ENCODE measurements at places on chromosomes 1 and 21.

DNA sequence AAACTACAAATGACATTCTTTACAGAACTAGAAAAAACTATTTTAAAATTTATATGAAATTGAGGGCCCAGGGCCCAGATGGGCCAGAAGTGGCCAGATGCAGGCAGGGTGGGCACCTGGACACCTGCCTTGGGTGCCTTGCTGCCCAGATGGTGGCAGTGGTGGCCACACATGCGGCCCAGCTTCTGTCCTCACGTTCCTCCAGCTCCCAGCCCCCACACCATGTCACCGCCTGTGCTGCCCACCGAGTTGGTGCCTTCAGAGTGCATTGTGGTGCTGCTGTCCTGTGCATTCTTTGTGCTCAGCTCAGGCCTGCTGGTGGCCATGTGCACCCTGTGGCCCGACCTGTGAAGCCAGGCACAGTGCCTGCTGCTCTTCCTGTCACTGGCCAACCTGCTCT is 216.8 kb upstream of the CXADR start:
- no peak for DNase-seq

- peak; percentile 59 for DNase-seq
Observed at GRCh38 chr1:176206006-176206960, 803 bp downstream of the COP1 start.

DNA sequence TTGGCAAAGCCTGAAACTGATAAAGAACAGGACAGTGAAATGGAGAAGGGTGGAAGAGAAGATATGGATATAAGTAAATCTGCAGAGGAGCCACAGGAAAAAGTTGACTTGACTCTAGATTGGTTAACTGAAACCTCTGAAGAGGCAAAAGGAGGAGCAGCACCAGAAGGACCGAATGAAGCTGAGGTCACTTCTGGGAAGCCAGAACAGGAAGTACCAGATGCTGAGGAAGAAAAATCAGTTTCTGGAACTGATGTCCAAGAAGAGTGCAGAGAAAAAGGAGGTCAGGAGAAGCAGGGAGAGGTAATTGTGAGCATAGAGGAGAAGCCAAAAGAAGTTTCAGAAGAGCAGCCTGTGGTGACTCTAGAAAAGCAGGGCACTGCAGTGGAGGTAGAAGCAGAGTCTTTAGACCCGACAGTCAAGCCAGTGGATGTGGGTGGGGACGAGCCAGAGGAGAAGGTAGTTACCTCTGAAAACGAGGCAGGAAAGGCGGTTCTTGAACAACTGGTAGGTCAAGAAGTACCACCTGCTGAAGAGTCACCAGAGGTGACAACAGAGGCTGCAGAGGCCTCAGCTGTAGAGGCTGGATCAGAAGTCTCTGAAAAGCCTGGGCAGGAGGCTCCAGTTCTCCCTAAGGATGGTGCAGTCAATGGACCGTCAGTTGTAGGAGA is 16.3 kb downstream of the CCDC17 start:
- DNase-seq = no peak

DNA sequence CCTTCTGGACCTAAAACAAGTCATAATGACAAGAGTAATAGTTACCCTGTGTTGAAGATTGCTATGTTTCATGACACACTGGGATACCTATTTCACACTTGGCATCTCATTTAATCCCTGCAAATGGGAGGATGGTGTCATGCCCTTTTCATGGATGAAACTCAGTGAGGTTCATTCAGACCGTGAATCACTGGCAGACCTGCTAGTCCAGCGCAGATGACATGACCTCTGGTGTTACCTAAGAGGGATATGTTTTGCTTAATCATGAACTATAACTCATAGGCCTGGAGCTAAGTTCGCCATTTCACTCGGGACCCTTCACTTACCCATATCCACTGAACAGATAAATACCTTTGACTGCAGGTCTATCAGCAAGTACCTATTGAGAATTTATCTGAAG is 286.6 kb upstream of the FMN2 start:
- DNase-seq = no peak

DNA sequence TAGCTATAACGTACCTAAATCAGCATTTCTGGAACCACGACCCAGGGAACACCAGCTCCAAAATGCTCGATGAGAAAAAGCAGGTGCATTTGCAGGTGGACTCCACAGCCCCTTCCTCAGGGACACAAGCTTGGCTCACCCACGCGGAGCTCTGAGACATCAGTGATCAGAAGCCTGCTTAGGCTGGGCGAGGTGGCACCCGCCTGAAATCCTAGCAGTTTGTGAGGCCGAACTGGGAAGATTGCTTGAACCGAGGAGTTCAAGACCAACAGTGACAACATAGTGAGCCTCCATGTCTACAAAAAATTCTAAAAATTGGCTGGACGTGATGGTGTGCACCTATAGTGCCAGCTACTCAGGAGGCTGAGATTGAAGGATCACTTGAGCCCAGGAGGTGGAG is 2.5 kb upstream of the TSPEAR start:
- DNase-seq = no peak

DNA sequence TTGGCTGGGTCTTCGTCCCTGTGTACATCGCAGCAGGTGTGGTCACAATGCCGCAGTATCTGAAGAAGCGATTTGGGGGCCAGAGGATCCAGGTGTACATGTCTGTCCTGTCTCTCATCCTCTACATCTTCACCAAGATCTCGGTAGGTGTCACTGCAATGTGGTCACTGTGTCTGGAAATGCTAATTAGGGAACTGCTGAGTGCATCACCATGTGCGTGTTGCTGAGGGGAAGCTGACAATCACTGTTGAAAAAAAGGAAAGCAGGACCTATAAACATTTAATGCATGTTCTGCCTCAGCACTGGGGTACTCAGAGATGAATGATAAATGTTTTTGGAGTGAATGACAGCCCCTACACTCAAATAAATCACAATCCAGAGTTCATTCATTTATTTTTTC is 6.8 kb downstream of the SLC5A9 start:
- DNase-seq = peak; percentile 7

GRCh38 chr1:193568512-193568911 is 382.1 kb upstream of the B3GALT2 start:
- DNase-seq = no peak

DNA sequence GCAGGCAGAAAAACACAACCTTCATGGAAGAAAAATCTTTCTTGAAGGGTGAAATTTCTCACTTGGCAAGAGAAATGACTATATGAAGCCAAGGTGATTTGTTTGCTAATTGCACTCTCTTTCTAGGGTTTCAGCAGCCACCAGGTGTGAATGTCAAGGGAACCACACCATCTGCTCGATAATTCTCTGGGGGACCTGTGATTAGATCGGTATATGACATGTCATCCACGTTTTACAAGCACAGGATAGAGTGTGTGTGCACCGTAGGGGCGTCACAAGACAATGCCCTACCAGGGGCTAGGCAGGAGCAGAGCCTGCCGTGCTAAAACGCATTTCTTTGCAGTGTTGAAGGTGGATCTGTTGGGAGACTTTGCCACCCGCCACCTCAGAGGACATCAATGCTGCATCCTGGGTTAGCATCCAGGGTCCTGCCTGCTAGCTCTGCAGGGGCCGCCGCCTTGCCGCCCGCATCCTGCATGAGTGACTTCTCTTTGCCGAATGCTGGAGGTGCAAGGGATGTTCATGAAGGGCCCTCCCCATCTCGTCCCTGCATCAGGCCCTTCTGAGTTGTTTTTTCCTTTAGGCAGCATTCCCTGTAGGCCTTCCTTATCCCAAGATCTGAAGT is 37.8 kb upstream of the CCSAP start:
- DNase-seq = no peak

- DNase-seq = no peak
Observed at GRCh38 chr1:166813508-166814223, 25.6 kb upstream of the POGK start.

GRCh38 chr1:148372731-148373130 is 110.4 kb downstream of the PPIAL4G start:
- no peak for DNase-seq

DNA sequence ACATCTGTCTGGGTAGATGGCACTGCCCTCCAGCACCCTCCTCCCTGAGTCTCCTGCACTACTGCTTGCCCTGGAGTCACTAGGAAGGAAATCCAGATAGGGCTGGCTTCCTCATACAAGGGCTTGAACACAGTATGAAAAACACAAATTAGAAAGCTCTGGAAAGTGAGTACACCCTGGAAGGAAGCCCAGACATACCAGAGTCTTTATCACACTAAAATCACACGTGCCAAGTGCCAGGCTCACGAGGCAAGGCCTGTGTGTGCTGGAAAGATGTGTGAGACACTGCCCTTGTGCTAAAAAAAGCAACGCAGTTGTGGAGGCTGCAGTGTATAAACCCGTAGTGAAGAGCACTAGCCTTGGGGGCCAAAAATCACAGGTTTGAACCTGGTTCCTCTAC is 28.3 kb upstream of the S100A7 start:
- no peak for DNase-seq

- peak; percentile 62 for DNase-seq
Observed at GRCh38 chr1:40381268-40382107, 8.0 kb downstream of the SMAP2 start.

- DNase-seq = peak; percentile 15
Observed at GRCh38 chr1:113391649-113392271, 1.4 kb downstream of the MAGI3 start.

DNA sequence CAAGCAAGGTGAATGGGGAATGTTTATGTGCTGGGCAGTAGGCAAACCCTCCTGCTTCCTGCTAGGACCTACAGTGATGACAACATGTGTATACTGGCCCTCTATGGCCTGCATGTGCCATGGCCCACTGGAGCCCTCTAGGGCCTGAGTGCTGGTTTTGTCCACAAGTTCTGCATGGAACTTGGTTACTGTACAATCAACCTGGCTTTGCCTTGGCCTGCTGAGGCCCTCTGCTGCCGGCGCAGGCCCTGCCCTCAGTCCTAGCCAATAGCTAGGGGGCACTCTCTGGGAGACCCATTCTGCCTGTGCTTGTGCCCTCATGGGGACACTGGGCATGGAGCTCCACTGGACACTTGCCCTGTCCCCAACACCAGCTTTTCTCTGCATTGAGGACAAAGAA is 138.6 kb upstream of the NGF start:
- no peak for DNase-seq

DNA sequence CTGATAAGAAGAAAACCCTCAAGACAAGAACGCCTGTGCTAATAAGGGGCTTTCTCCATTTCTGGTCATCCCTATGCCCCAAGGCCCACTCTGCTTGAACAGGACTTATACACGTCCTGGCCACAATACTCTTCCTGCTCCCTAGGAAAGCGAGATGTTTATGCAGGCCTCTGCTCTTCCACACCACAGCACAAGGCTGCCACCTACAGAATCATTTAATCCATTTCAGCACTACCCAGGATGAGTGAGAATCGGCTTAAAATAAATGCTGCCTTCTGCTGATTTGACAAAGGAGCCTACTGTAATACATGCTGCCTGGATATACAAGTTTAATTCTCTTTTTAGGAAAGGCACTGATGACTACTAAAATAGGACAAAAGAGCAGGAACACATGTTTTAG is 29.4 kb downstream of the FRRS1 start:
- peak; percentile 12 for DNase-seq
